GM18507 (cell line): ENCODE measurements at places on chromosomes 7 and 10.

- DNase-seq = no peak
These were observed 217.1 kb downstream of the CAMK1D start for GRCh38 chr10:12566161-12567115.

DNA sequence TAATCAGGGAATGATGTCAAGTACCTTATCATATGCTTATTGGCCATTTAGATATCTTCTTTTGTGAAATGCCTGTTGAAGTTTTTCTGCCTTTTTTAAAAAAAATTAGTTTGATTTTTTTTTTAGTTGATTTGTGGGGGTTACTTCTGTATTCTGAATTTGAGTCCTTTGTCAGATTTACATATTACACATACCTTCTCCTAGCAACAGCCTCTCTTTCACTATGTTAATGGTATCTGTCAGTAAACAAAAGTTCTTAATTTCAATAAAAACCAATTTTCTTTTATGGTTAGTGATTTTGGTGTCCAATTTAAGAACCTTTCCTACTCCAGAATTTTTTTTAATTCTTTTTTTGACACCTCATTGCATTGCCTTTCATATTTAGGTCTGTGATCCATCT, 52.0 kb downstream of the CSGALNACT2 start:
- DNase-seq = no peak

DNA sequence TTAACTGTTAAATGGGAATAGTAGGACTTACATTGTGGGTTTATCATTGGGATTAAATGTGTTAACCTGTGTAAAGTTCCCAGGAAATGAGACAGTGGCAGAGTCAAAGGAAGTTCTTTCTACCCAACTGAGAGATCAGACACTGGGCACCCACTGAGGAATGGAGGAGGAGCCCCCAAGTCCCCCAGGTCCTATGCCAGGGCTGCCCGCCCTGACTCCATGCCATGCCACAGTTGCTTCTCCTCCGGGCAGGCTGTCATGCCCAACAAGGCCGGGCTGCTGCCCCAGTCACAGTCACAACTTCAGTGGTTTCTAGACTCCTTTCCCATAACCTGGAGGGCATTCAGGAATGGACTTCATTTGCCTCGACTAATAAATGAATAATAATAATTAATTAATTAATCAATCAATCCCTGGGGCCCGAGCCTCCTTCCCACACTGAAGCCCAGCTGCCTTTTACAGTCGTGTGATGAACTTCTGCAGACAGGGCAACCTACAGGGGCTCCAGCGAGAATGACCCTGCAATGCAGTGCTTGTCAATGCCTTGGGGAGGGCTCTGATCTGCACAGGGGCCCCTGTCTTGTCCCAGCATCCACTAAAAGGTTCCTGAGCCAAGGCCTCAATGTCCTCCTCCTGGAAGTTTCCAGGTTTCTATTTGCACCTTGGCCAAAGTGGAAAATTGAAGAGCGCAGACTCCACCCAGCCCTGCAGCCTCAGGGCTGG, 32.4 kb downstream of the DRGX start:
- DNase-seq = no peak

- no peak for DNase-seq
These were observed 45.5 kb downstream of the SLIT1 start for GRCh38 chr10:97140049-97140846.

DNA sequence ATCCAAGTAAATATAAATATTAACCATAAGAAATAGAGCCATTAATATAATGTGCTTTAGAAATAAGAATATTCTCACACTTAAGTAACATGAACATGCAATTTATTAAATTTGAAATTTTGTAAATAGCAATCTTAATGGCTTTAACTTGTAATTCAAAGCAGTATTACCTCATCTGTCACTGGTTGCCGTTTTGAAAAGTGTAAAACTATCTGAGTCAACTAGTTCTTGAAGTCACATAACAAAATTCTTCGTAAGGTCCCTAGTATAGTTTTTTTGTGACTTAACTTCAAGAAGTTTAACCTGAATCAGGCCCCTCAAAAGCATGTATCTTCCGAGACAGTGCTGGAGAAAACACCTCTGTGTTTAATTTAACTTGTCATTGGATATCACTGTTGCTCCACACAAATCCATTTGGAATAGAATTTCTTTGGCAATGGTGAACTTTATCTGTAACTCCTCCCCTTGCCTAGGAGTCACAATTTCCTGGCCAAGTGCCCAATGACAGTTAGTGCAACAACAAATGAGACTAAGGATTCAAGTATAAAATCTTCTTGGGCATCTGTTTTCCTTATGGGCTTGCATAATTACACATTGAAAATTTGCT, 47.1 kb downstream of the NT5C2 start:
- DNase-seq = no peak

DNA sequence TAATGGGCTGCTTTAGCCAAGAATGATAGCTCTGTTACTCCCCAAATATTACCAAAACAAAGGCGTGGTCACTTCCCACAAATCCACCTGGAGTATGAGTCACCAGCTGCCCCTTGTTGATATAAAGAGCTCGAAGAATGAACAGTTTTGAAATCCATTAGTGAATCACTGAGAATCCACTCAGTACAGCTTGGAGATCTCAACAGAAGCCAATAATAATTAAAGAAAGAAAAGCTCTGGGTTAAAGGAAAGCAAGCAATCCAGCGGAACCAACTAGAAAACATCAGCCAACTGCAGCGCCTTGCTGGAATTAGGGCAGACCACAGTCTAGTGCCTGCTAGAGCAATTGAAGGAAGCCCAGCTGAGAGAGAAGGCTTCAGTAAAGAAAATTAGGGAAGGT, 576.0 kb upstream of the C7orf33 start:
- no peak for DNase-seq

- DNase-seq = no peak
These were observed 322.6 kb downstream of the DGKB start for GRCh38 chr7:14579971-14580370.

DNA sequence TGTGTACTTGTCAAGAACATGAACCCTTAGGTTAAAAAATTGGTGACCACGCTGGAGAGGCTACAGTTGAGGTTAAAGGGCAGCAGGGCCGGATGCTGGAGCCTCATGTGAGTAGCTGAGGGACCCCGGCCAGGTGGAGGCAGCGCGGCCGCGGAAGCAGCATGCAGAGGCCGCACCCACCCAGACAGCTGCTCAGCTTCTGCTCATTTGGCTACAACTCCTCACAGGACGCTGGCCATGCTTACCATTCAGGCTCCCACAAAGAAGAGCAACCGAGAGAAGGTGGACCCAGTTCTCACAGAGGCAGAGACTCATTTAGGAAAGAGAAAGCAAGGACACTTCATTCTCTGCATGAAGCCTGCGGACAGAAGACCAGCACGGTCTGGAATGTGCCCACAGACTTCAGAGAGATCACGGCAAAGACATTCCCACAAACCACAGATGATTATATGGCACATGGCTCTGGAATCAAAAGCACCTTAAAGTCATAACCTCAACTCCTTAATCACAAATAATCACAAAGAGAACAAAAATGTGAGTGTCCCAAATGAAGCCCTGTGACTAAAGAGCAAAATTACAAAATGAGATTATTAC, 94.4 kb downstream of the VOPP1 start:
- DNase-seq = no peak

- no peak for DNase-seq
These were observed 5.2 kb upstream of the OTUD1 start for GRCh38 chr10:23433701-23434100.

- DNase-seq = no peak
These were observed 37.3 kb upstream of the MAP3K8 start for GRCh38 chr10:30396698-30397097.

DNA sequence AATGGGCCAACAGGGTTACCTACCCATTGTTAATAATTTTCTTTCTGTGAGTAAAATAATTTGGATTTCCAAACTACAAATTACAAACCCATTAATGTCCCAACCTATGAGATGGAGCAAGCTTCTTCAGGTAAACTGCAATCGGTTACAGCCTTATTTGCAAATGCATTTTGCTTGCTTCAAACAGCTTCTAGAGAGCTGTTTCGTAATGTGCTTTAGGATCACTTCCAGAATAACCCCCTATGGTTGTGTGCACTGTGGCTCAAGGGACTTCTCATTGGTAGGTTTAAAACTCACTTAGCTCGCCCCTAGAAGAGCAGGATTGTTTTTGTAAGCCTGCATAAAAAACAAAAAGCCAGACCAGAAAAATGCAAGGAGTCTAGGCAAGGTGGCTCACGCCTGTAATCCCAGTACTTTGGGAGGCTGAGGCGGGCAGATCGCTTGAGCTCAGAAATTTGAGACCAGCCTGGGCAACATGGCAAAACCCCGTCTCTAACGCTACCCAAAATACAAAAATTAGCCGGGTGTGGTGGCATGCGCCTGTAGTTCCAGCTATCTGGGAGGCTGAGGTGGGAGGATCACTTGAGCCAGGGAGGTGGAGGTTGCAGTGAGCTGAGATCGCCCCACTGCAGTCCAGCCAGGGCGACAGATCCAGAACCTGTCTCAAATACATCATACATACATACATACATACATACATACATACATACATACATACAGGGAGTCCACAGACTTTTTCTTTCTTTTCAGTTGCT, 3.3 kb upstream of the MAP3K8 start:
- DNase-seq = no peak

- no peak for DNase-seq
These were observed 2.0 kb downstream of the VSTM2A start for GRCh38 chr7:54544149-54544526.

GRCh38 chr7:96784597-96784996, 75.0 kb upstream of the SEM1 start:
- no peak for DNase-seq

GRCh38 chr7:31109751-31110150, 57.6 kb downstream of the ADCYAP1R1 start:
- no peak for DNase-seq

DNA sequence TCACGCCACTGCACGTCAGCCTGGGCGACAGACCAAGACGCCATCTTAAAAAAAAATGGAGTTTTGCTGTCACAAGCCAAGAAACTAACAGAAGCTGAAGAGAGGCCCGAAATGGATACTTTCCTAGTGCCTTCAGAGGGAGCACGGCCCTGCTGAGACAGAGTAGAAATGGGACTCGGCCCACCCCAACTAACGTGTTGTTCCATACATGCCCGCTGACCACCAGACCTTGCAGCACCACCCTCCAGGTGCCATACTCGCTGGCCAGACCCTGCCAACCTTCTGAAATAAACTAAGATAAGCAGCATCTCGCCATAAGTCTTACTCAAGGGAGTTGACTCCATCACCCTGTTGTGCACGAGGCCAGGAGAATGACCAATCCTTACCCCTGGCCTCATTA, 29.5 kb upstream of the TUBB8 start:
- DNase-seq = no peak

GRCh38 chr10:35004651-35005050, 85.5 kb downstream of the CUL2 start:
- DNase-seq = no peak
